ENCODE measurements at places on chromosomes 7 and 10. TPM values are rescaled to one million over a fixed set of nuclear protein-coding genes. Genes with fewer than 3 reads are reported as not detected.
A peak's percentile ranks its signal among the peaks of the same experiment; 100 is the strongest.

GRCh38 chr7:102467581-102468477, 3.0 kb downstream of the LRWD1 start:
- no peak for DNase-seq

- DNase-seq: no peak
Measured at GRCh38 chr7:25786936-25787335, 365.1 kb upstream of the NFE2L3 start.

Gene ZPBP
- not detected for total RNA-seq

Gene ABHD11
- 29.0 TPM for total RNA-seq

DNA sequence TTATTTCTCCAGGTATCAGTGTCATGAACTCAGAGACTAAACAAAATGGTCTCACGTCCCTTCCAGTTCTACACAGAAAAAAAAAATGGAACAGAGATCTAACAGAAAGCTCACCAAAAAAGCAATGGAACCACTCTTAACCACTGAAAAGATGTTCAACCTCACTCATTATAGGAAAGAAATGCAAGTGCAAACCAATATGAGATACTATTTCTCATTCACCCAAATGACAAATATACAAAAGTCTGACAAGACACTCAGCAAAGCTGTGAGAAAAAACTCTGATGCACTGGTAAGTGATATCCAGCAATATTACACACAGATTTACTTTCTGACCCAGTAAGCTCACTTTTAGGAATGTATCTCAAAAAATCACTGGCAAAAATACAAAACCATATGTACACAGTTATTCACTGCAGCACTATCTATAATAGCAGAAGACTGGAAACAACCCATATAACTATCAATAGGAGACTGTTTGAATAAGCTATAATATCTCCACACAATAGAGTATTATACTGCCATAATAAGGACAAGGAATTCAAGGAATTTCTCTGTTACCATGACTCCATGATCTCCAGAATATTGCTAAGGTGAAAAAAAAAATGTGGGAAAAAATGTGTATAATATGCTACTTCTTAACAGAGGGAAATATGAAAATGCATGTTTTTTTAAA, 36.6 kb downstream of the ABI1 start:
- DNase-seq: no peak

DNA sequence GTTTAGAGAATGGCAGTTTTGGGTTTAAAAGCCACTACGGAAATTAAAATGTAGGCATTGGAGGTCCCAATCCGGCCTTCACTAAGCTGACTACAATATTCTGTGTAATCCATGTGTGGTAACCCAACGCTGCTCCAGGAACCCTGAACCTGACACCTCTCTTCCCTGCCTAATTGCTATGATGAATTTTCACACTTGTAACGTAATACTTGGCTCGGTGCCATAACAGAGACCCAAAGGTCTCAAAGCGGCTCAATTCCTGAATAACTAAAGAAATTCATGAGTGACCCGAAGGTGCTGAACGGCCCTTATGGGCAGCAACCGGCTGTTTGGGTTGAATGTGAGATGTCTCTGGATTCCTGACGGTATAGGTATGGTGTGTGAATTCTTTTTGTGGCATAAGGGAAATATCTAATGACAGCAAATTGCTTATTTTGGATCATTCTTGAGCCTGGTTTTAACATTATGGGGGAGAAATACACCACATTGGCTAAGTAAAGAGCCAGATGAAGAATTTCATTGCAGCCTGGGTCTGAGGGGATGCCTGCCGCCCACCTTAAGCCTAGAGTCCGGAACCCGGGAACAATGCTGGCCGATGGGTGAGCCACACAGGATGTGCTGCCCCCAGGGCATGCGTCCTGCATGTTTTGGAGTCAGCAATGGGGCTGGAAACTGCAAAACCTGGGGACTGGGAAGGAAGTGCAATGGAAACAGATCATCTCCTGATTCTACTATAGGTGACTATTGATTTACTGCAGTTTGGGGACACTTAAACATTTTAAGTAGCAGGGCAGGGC, 69.7 kb upstream of the FZD8 start:
- no peak for DNase-seq

Gene FEZF1
- not detected for total RNA-seq

GRCh38 chr10:17606547-17607040, 10.6 kb downstream of the HACD1 start:
- DNase-seq: no peak

GRCh38 chr7:11625669-11626068, 206.3 kb downstream of the THSD7A start:
- peak; percentile 54 for DNase-seq

GRCh38 chr7:75617634-75618234, 121.0 kb downstream of the HIP1 start:
- DNase-seq: peak; percentile 50

- peak; percentile 94 for DNase-seq
Measured at GRCh38 chr7:2266911-2267310, 24.9 kb downstream of the NUDT1 start.

- no peak for DNase-seq
Measured at GRCh38 chr10:132868995-132869394, 73.4 kb downstream of the CFAP46 start.

Gene GDF10
- not detected for total RNA-seq

DNA sequence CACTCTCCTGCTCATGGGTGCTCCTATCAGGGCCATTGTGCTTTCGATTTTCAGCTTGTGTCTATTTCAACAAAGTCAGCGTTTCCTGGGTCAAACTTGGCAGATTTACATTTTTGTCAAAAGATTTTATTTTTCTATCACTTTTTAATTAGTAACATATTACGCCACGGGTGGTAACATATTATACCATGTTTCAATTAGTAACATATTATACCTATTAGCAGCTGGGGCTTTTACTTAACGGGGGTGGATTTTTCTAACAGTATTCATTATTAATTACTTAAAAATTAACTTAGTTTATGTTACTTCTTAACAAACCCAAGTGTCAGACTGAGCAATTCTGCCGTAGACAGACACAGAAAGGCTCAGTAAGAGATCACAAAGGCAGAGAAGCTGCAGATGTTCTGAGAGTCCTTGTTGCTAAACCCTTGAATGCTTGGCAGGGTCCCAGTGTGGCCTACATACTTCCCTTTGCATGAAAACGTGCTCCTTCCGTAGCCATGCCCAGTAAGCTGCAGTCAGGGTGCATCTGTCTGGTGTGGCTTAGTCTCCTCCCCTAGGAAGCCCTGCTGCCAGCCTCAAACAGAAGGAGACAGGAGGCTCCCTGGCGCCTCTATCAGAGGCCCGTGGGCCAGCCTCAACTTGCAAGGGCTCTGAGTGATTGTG, 263.1 kb upstream of the CXCL12 start:
- peak; percentile 61 for DNase-seq

DNA sequence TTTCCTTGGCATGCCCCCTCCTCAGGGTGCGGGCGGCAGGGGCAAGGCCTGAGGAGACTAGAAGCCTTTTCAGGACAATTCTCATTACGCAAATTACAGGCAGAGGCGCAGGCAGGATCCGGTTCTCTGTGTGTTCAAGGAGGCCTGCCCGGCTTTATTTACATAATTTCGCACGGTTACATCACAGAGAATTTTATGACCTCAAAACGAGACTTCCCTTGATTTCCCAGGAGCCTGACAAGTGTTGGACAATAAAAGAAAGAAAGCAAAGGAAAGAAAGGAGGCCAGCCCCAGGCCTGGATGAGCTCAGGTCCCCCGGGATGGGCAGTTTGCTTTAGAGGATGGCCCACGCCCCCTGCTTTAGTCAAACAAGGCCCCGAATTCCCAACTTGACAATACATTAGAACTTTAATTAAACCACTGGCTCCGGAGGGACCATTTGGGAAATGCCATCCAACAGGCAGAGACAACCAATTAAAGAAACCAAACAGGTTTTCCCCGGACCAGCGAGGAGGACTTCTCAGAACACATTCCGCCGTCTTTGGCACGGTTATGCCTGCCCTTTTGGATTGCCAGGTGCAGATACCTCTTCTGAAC, 2.9 kb downstream of the MNX1 start:
- DNase-seq: no peak

Gene OPN4
- total RNA-seq: not detected

Gene ZNF239
- 1.3 TPM for total RNA-seq

DNA sequence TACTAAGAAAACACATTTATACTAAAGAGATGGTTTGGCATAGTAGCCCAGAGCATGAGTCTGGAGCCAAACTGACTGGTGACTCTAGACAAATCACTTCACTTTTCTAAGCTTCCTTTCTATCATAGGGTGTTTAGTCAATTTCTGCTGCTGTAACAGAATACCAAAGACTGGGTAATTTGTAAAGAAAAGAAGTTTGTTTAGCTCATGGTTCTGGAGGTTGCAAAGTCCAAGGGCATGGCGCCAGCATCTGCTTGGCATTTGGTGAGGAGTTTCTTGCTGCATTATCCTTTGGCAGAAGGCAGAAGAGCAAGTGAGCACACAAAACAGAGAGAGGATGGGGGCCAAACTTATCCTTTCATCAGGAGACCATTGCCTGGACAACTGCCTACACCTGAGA, 146.3 kb downstream of the CHCHD3 start:
- no peak for DNase-seq

DNA sequence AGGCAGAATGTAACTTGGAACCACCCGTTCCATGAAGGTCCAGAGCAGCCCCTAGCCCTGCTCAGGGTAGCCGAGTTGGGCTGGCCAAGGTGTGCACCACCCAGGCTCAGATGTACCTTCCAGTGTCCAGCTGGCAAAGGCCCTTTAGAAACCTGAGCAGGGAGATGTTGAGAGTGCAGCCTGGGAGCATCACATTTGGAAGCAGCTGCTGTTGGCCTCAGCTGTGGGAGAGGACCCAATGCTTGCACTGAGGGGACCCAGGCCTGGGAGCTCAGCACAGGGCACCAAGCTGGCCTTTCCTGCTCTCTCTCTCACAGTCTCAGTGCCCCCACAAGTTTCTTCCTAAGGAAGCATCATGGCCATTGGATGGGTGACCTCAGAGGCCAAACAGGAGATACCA, 33.5 kb downstream of the ANXA8 start:
- no peak for DNase-seq

DNA sequence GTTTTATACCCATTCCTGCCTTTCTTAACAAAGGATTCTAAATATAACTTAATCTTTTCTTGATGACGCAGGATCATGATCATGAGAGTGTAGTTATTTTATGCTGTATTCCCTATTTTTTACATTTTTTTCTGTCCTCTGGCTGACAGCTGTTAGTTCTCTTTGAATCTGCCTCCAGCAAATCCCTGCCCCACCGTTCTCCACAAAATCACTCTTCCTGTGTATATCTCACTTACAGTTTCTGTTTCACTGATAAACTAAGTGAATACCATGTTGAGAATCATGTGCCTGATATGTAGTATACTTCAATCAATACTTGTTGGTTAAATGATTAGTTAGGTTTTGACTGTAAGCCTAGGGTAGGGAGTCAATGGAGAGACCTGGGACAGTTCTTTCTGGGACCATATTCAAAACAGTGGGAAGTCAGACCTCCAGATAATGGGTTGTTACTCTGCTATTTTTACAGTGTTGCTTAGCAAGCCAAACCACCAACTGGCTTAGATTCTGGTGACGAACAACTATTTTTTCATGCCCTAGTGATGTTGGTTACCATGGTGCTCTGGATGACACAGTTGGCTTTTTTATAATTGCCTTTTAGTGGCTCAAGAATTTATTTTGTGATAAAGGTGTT, 12.8 kb downstream of the CNNM1 start:
- peak; percentile 94 for DNase-seq

Gene BAIAP2L1
- total RNA-seq: 19.3 TPM

Measured in M059J (cell line).